Stimulated activated CD8-positive, alpha-beta memory T cell treated with anti-CD3 and anti-CD28 coated beads, Interleukin-15, amount 100 ng/mL, for 48 hours (primary cell): ENCODE measurements at places on chromosomes 1 and 21.

GRCh38 chr1:198498103-198498385 lies 42.4 kb downstream of the ATP6V1G3 start:
- no peak for DNase-seq

DNA sequence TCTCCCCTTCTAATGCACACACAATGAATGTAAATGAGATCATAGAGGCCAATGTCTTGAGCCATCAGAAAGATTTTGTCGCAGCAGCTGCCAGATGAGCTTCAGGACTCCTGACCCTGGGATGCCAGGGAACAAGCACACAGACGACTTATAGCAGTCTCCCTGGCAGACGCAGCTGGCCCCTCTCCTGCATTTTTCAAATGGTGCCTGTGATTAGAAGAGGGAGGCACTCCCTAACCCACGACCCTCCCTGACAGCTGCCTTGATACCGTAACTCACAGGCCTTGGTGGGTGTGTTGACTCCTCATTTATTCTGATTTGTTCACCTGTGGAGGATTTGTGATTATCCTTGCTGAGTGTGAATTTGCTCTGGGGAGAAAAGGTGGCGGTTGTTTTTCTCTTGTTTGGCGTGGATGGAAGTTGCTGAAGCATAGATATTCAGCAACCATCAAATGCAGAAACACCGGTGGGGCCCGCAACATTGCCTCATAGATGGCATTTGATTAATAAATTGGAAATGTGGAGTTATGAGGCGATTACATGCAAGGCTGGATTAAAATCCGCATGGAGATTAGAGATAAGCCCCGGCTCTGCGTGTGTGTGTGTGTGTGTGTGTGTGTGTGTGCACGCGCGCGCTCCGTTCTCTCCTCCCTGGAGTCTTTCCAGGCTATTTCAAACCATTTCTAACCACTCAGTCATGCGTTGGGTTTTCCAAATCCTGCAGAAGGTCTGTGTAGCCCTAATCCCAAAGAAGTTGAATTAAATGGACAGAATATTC lies 2.1 kb upstream of the RD3 start:
- DNase-seq = no peak

GRCh38 chr1:60952612-60953111 lies 129.7 kb upstream of the NFIA start:
- DNase-seq = no peak

GRCh38 chr1:20496241-20496661 lies 10.2 kb upstream of the CAMK2N1 start:
- no peak for DNase-seq

DNA sequence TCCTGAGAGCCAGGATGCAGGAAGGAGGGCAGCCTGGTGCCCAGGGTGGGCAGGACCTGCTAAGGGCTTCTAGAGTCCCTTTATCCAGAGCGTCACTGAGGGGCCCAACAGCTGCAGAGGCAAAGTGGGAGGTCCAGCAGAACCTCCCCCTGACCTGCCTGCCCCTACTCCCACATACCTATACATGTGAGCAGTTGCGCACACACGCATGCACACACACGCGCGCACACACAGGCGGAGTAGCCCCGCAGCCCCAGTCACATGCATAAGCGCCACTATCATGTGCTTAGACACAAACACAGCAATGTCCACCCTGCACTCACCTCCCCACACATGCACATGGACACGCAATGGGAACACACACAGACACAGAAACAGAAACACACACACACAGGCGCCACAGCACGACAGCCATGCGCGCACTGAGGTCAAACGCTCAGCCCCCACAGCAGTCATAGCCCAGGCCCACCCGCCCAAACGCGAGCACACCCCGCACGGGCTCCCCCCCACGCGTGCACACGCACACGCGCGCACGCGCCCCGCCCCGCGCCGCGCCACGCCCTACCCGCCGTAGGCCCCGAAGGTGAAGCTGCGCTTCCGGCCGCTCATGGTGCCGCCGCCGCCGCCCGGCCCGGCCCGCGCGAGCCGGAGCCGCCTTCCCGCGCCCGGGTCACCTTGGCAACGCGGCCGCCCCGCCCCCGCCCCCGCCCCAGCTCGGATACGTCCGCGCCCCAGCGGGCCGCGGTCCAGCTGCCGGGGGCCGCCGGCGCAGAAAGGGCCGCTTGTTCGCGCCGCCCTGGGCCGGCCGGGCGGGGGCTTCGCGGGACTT lies 17.7 kb downstream of the RAP1GAP start:
- peak; percentile 18 for DNase-seq

DNA sequence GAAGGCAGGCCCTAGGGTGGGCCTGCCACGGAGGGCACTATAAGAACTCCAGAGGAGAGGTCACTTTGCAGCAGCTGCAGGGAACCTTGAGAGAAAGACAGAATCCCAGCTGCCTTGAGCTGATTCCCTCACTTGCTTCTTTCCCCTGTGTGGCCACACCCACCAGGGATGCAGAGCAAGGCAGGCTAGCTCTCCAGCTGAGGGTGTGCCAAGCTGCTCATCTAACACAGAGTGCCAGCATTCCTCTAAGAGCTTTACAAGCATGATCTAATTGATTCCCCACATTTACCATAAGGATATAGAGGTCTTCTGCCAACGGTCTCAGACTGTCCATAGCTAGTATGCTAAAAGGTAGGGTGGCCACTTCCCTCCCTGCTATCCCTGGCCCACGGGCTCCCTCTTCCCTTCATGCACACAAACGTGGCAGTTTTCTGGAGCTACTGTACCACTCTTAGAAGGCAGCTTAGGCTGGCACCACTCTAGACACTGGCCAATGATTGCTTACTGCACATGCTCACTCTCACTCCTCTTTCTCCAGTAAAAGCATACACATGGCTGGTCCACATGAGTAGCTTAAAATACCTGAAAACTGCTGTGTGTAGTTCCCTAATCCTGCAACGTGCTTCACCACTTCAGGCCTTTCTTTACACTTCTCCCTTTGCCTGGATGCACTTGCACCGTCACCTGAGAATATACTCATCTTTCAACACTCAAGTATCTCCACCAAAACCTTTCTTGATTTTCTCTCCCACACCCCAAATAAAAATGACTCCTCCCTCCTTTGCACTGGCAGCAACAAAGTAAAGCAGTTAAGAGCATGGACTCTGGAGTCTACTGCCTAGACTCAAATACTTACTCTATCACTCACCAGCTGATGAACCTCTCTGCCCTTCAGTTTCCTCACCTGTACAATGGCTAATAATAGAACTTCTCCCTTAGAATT lies 57.7 kb downstream of the DMAP1 start:
- DNase-seq = no peak

- DNase-seq = no peak
Observed at GRCh38 chr1:22553991-22554522, 9.2 kb upstream of the EPHA8 start.

DNA sequence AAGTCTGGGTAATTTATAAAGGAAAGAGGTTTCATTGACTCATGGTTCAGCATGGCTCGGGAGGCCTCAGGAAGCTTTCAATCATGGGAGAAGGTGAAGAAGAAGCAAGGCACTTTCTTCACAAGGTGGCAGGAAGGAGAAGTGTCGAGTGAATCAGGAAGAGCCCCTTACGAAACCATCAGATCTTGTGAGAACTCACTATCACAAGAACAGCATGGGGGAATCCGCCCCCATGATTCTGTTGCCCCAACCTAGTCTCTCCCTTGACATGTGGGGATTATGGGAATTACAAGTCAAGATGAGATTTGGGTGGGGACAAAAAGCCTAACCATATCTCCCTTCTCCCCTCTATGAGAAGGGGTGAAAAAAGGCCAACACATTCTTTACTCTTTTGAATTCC lies 11.2 kb upstream of the IVNS1ABP start:
- DNase-seq = no peak

DNA sequence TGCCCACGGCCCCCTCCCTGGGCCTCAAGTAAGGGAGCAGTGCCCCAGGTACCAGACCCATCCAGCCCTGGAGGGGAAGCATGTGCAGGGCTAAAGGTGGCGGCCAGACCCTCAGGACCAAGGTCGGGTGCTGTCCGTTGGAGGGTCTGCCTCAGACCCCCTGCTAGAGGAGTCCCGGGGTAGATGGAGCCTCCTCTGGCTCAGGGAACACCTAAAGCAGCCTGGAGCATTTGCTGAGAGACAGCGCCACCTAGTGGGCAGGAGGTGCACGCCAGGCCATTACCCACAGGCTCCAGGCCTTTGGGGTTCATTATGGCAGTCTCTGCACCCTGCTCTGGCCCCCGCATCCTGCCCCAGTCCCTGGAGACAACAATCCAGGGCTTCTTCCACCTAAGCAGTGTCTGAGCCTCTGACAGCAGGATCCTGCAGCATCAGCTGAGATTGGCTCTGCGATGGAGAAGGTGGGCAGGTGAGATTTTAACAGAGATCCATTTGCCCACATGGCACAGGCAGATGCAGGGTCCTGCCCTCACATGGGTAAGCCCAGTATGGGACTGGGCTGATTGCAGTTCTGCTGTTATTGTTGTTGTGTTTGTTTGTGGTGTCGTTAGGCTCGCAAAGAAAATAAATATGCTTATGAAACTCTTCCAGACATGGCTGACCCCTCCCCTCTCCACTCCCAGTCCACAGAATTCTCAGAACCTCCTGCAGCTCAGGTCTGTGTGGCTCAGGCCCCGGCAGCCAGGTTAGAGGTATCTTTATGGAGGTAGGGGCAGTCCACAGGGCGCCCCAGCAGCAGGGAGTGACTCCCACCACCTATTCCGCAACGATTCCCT lies 42.4 kb downstream of the CTNNBIP1 start:
- peak; percentile 70 for DNase-seq

DNA sequence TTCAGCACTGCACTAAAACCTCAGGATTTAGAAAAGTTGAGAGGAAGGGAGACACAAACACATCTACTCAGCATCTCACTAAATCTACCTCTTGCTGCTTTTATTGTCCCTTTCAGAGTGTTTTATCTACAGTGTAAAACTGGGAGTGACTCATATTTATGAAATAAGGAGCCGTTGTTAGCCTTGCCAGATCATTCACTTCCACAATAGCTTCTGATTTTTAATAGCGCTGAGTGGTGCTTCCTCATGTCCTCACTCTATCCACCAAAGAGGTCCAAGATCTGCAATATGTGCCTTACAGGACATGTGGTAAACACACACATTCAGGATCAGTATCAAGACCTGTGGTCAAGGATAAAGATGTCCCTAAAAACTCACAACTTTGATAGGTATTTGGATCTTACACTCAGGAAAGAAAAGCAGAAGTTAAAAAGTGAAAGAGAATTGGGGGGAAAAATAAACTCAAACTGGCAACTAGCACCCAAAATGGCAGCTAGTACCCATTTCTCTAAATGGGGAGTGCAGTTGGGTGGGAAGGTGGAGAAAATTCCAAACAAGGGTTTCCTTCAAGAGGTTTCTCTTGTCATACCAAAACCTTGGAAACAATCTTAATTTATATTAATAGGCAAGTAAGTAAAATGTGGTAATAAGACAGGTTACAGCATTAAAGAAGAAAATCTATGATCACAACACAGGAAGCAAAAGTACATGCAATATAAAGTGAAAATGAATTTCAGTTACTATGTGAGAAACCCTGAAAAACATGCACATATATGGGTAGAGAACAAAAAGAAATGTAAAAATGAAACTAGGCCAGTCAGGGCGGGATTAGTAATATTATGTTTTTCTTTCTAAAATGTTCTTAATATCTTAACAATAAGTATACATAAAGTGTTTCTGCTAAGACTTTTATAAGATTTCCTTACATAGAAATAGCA lies 15.9 kb downstream of the DUSP10 start:
- DNase-seq = no peak

DNA sequence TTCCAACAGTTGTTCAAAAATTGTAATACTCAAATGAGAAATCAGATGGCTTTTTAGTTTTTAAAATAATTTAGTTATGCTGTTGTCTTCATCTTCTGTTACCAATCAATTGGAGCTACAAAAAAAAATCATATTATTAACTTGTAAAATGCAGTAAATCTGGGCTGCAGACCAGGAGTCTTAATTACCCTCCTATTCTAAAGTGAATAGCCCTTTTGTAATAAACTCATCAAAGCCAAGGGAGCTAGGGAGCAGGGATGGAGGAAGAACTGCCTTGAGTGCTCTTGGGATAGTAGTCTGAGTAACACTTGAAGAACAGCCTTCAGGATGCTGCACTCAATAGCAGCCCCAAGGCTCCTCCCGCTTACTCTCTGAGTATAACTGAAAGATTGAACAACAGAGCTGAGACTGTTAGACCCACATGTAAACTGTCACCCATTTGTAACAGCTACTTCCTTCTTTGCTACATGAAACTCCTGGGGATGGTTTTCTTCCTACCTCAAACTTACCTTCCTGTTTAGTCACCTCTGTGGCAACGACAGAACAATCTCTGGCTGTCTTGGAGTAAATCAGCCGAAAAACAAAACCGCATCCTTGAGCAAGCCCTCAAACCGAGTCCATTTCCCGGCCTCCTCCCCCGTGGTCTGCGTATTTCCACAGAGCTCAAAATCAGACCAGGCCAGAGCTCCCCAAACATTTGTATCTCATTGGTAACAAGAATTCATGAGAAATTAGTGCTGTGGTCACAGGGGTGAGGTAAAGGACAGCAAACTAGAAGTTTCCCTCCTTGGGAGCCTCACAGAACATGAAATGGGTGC lies 55.9 kb downstream of the CD58 start:
- DNase-seq = peak; percentile 74

GRCh38 chr1:111789142-111789541 lies 33.4 kb downstream of the DDX20 start:
- DNase-seq = no peak

- DNase-seq = no peak
Observed at GRCh38 chr1:173100476-173101107, 49.9 kb upstream of the TNFSF18 start.

DNA sequence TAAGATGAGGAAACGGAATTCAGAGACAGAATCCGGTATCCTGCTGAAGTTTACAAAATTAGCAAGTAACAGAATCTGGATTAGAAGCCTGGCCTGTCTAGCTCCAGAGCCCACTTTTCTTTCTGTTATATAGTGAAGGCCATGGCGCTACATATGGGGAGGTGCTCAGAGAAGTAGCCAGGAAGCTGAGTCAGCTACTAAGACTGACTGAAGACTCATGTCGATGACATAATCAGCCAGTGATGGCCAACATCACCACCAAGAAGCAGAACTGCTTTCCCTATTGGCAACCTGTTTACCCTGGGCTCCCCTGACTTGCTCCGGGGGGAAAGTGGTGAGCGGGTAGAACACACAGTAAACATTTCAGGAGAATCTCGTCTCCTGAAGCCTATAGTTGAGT lies 18.8 kb downstream of the LRRC52 start:
- no peak for DNase-seq

GRCh38 chr21:45920824-45921600 lies 60.6 kb upstream of the COL6A1 start:
- DNase-seq = no peak

DNA sequence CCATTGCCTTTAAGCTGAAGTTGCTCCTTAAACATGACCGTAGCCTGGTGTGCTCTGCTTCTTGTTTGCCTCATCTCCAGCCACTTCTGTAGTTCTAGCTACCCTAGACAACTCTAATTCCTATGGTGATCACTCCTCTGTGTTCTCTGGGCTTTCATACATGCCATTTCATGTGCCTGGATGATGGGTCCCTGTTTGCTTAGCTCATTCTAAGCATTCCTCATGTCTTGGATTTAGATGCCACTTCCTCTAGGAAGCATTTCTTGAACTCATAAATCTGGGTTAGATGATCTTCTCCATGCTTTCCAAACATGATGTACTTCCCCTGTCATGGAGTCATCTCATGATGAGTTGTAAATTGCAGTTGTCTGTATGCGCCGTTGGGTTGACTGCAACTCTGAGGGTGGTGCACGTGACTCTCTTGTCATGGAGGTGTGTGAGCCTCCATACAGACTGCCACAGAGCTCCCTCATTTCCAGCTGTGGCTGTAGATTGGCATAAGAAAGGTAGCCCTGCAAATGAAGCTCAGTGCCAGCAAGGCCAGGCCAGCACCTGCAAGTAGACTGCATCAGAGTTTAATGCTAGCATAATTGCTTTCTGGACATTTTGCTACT lies 77.2 kb downstream of the LAMC1 start:
- no peak for DNase-seq
